ENCODE measurements at places on chromosomes 12 and 14.

- no peak for DNase-seq
Measured at GRCh38 chr12:48002773-48003218, 1.5 kb downstream of the COL2A1 start.

- DNase-seq: no peak
Measured at GRCh38 chr12:9340422-9341259, 132.4 kb upstream of the PZP start.

DNA sequence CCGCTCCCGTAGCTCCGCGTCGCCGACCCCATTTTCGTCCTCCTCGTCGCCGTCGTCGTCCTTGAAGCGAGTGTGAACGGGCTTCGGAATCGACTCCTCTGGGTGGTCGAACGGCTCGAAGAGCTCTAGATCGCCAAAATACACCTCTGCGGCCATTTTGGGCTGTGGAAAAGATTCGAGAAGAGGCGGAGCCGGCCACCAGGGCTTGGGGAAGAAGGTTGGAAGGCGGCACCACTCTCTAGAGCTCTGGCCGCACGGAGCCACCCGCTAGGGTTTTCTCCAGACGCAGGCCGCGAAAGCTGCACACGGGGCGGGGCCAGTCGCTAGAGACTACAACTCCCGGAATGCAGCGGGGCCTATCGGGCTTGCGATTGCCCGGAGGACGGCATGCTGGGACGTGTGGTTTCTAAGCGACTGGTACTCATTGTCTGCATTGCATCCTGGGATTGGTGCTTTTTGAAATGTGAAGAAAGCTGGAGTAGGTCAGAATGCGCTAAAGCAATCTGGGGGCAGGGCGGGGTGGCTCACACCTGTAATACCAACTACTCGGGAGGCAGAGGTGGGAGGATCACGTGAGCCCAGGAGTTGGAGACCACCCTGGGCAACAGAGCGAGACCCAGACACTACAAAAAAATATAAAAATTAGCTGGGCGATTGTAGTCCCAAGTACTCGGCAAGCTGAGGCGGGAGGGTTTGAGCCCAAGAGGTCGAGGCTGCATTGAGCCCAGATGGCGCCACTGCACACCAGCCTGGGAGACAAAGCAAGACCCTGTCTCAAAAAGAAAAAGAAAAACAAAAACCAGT, at the start of gene ZCCHC8:
Gene ZCCHC8, minus strand, starts transcription at position 248 of the 804 bp plus-strand sequence. Its CDS starts 92 bp downstream, at position 156.
- DNase-seq: peak; percentile 92

DNA sequence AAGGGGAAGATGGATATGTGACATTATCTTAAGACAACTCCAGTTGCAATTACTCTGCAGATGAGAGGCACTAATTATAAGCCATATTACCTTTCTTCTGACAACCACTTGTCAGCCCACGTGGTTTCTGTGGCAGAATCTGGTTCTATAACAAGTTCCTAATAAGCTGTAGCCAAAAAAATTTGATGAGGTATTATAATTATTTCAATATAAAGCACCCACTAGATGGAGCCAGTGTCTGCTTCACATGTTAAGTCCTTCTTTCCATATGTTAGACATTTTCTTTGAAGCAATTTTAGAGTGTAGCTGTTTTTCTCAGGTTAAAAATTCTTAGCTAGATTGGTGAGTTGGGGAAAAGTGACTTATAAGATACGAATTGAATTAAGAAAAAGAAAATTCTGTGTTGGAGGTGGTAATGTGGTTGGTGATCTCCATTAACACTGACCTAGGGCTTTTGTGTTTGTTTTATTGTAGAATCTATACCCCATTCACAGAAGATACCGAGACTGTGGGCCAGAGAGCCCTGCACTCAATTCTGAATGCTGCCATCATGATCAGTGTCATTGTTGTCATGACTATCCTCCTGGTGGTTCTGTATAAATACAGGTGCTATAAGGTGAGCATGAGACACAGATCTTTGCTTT, 36.9 kb downstream of the PSEN1 start:
- no peak for DNase-seq

- no peak for DNase-seq
Measured at GRCh38 chr14:105046891-105047282, 18.3 kb downstream of the GPR132 start.

DNA sequence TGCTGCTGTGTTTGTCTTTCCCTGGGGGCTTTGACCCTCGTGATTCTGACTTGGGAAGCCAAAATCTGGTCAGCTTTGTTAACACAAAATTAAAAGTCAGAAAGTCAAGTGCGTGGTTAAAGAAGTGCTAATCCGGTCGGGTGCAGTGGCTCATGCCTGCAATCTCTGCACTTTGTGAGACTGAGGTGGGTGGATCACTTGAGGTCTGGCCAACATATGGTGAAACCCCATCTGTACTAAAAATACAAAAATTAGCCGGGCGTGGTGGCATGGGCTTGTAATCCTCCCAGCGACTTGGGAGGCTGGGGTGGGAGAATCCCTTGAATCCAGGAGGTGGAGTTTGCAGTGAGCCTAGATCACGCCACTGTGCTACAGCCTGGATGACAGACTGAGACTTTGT, 844.6 kb downstream of the VRK1 start:
- DNase-seq: no peak

All from stimulated activated CD8-positive, alpha-beta memory T cell treated with anti-CD3 and anti-CD28 coated beads, Interleukin-15, amount 100 ng/mL, for 4 hours (primary cell).